ENCODE measurements at places on chromosomes 7 and 10. TPM values are rescaled to one million over a fixed set of nuclear protein-coding genes. Genes with fewer than 3 reads are reported as not detected.

DNA sequence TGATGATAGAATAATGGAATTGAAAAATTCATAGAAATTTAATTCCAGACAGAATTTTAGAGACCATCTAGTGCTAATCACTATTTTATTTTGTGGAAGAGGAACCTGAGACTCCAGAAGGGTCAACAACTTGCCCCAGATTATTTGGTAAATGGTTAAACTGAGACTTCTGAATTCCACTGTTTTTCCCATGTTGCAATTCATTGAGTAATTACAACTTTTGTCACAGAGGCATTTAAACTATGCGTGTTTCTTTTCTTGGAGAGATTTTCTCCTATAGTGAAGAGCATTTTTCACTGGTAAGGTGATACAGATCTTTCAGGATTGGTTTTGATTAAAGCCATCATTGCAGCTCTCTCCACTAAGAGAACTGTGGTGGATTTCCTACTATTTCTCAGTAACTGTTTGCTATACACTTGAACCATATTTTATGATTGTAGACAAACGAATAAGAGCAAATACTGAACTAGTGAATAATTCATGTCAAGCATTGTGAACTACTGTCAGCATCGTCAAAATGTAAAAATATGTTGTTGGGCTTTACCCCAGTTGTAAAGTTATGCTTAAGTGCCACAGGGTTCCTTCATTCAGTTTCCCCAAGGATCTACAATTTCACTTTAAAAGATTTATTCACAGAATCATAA lies 26.5 kb downstream of the LRGUK start:
- DNase-seq: no peak

The ANKRD2 gene
- 54.6 TPM for total RNA-seq

- no peak for DNase-seq
These were observed 119.5 kb downstream of the CPED1 start for GRCh38 chr7:121107923-121108498.

DNA sequence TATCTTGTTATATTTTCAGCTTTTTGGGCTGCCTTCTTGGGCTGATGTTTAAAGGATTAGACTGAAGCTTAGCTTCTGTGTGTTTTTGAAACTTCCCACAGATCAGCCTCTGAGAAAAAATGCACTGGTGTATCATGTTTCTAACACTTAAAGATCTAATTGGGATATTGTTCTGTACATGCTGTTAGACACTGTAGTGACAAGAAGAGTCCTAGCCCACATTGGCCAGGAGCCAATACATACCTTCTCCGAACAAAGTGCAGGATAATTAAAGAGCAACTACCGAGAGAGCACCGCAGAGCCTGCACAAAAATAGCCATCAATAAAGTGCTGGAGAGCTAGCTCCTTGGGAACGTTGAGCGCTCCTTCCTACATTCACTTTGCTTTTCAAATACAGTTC lies 289.4 kb upstream of the SP8 start:
- DNase-seq: no peak

DNA sequence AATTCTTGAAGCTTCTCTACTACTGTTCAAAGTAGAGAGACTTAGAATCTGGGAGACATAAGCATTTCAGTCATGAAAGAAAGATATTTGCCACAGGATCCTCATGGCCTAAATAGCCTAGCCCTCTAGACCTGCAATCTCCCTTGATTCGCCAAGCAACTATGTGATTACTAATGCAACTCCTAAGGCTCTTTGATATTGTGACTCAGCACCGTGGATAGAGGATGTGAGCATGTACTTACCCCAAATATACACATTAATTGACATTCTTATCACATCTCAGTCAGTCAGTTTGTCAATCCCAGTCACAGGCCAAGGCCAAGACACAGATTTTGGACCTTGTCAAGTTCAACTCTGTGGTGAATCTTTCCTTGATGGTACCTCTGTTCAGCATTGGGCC lies 42.6 kb downstream of the GPR37 start:
- no peak for DNase-seq

- no peak for DNase-seq
These were observed 119.8 kb downstream of the ZNF736 start for GRCh38 chr7:64433590-64433989.

- DNase-seq: no peak
These were observed 100.7 kb downstream of the CYTH3 start for GRCh38 chr7:6171532-6172223.

DNA sequence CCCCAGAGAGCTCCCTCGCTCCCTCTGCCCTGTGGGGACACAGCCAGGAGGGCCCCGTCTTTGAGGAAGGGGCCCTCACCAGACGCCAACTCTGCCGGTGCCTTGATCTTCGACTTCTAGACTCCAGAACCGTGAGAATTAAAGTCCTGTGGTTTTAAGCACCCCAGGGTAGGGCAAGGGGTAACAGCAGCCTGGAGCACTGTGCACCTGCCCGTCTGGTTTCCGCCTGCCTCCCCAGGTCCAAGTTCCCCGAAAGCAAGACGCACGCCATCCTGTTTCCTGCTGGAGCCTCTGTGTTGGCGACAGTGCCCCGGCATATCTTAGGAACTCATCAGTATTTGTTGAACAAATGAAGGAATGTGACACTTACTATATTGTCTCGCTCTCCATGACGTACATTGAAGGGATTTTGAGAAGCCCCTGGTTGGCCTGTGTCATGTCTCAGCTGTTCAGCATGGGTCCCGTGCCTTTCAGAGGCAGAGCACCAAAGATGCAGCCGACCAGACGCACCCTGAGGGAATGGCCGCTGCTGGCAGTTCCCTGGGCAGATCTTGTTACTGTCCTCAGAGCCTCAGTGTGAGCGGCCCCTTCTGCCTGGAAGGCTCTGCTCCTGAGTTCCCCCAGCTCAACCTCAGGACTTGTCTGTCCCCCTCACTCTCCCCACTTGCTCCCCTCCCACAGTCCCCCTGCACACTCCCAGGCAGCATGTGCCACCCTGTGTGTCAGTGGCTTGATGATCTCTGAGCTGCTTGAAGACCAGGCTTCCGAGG lies 226.2 kb downstream of the TCERG1L start:
- DNase-seq: no peak

DNA sequence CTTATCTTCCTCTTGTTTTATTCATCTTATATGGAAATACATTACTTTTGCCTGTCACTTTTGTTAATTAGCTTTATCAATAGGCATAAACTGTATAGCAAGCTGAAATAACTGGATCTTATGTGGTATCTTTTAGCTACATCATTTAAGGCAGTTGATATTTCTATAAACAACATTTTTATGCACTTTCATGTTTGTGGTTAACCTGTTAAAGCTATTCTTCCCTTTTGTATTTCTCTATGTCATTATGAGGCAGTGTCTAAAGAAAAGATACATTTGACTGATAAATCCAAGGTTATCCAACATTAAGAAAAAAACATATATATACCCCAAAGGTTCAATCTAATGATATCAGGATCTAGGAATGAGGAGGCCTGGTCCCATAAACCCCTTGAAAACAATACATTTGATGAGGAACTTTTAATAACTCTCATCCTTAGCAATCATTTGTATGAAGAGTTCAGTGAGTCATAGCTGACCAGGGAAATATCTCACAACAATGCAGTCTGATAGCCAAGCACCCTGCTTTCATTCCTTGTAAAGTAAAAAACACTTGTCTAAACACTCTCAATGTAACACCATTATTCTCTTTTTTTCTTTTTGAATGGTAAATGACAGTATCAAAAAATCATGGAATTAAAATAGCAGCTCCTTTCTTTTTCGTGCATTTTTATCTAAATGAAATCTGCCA lies 300.9 kb downstream of the NEBL start:
- DNase-seq: no peak

DNA sequence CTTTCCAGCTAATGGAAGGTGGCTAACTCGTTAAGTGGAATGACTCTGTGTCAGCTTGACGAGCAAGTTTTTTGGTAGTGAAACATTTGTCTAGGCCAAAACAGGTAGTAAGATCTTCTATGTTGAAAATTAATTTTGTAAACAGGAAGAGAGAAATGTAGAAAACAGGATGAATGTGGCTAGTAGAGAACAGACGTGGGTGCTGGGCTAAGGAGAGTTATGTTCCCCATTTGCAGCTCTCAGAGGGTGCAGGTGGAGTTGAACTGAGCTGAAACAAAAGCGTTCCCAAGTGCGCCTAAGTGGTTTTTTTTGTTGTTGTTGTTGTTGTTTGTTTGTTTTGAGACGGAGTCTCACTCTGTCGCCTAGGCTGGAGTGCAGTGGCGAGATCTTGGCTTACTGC lies 59.5 kb upstream of the SRPK2 start:
- DNase-seq: no peak

- DNase-seq: no peak
These were observed 9.1 kb downstream of the FOXK1 start for GRCh38 chr7:4690953-4691856.

GRCh38 chr7:33354201-33354600 lies 224.8 kb downstream of the BBS9 start:
- no peak for DNase-seq

- DNase-seq: no peak
These were observed 221.6 kb downstream of the TCF7L2 start for GRCh38 chr10:113171662-113172061.

DNA sequence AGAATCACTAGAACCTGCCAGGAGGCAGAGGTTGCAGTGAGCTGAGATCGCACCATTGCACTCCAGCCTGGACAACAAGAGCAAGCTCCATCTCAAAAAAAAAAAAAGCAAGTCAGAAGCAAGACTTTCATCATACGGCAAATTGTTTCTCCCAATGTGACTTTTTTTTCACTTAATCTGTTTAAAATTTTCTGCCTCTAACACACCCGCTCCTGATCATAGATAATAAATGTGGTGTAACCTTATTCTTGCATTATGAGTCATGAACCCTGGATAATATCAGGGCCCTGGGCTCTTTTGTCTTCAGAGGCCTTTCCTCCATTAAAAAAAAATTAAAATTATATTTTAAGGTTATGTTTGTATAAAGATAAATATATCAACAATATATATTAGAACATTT lies 111.4 kb upstream of the JCAD start:
- no peak for DNase-seq

Measured in left cardiac atrium (tissue), 4 donors.